ENCODE measurements at places on chromosomes 2 and 18.
A peak's percentile ranks its signal among the peaks of the same experiment; 100 is the strongest.

DNA sequence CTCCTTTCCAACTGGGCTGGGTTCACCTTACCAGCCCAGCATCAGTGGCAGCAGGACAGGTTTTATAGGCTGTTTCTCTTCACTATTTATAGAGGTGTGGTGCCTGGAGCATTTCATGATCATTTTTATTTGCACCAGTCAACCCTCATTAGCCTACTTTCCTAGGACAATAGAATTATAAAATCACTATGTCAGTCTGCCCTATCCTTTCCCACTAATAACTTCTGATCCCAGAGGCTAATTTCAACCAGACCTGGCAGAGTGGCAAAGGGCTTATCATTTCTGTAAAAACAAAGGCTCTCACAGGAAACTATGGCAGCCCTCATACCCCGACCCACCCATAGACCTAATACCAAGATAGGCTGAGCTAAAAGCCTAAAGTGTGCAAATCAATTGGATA lies 243.5 kb upstream of the TMEFF2 start:
- DNase-seq = no peak

GRCh38 chr2:240931319-240931949 lies 25.3 kb downstream of the CROCC2 start:
- DNase-seq = no peak

DNA sequence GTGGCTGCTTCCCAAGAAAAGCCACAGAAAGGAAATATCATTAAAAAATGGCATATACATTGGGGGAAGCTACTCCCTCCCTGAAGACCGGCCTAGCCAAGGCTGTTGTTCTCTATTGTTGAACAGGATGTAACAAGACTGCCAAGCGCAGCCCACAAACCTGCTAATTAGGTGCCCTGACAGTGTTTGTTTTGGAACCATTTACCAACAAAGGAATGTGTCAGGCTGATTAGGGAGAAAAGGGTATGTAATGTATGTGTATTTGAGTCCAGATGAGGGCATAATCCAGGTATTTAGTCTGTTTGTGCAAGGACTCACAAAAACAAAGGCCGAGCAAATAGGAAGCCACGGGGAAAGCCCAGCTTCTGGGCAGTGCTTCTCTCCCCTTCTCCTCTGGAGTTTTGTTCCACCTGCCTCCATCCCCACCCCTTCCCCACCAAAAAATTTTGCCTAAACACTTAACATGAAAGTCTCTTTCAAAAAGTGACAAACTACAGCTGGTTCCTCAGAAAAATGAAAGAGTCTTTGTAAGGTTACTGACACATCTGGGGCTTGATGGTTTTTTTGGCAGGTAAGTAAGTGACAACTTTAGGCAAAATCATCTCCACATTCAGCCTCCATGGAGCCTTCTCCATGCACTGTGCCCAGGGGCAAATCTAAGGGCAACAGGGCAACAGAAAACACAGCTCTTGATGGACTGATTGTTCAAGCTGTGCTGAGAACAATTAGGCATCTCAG lies 78.3 kb upstream of the FZD5 start:
- no peak for DNase-seq

- DNase-seq = no peak
Measured at GRCh38 chr2:160292225-160292624, 92.2 kb upstream of the ITGB6 start.

- DNase-seq = no peak
Measured at GRCh38 chr2:130846233-130846632, 9.5 kb downstream of the ARHGEF4 start.

DNA sequence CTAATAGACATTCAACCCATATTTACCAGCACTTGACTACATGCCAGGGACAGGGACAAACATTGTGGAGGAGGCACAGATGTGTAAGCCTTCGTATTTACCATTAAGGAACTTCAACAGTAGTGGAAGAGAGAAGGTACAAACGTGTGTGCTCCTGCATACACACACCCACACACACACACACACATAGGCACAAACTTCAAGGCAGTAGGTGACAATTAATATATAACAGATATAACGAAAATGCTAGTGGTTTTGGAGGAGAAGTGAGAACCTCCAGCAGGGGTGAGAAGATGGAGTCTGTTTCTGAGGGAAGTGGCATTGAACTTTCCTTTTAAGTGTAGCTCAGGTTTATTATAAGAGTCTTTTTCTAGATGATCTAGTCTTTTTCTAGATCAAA lies 231.1 kb downstream of the SETBP1 start:
- DNase-seq = no peak

DNA sequence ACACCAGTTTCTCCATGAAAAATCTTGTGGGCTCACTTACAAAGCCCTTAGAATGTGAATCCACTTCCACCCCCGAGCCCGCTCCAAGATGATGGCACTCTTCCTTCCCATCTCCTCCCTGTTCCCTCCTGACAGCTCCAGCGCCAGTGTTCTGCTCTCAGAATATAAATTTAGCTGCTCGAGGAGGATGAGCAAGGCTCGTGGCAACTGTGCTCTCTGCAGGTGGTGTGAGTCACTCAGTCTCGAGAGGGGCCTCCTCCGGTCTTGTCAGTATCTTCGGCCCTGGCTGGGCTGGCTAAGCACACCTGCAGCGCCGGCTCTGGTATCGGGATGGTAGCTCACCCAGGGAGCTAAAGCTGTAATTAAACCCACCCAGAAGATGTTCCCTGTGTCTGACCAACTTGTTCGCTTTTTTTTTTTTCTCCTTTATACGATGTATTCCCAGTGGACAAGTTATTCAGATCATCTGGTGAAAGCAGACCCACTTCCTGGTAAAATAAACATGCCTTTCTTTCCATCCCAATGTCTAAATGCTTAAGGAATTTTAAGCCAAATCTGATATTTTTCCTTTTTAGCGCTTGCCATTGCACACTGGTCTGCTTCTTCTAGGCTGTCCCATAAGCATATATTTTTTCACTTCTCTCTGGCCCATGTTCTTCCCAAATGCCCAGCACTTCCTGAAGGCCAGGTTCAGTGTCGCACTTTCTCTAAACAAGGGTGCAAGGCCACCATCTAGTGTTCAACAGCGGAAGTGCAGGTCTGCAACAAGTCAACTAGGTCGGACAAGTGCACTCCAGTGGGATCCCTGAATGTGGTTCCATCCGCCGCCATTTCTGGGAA lies 31.4 kb upstream of the YPEL5 start:
- peak; percentile 80 for DNase-seq

DNA sequence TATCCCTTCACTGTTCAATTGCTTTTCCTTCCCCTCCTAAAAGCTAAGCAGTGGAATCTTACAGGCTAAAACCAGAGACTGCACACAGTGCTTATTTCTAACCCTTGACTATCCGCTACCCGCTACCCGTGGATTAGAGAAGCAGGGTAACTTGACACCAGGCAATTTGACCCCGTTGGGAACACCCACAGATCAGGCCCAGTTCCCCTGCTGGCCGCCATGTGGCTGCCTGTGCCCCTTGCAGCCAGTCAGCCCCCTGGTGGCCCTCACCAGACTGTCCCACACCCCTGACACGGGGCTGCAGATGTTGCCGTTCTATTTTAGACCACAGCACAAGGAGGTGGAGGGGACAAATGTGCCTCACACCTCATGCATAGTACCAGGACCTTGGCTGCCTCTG lies 74.8 kb downstream of the TXNL1 start:
- no peak for DNase-seq

DNA sequence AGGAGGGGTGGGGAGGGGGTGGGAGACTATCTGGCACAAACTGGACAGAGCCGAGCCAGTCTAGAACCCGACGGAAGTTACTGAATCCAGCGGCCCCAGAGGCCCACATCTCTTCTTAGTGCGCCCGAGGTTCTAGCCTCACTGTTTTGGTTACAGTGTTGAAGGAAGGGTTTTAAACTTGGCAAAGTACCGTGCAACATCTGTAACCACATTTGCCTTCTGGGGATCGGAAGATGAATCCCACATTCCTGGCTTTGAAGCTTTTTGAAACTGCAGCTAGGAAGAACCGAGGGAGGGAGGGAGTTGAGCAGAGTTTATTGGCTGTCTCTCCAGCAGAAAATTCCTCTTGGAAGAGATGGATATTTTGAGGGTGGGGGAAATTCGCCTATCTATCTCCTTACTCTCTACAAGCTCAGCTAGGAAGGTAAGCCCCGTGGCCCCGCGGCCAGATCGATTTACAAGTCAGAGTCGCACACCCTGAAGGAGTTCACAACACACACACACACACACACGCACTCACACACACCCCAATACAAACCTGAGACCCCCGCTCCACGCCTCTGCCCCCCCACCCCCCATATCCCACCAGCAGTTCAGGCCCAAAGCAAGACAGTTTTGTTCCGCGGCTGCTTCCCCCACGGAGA lies 1.0 kb downstream of the ACVR1 start:
- DNase-seq = no peak

DNA sequence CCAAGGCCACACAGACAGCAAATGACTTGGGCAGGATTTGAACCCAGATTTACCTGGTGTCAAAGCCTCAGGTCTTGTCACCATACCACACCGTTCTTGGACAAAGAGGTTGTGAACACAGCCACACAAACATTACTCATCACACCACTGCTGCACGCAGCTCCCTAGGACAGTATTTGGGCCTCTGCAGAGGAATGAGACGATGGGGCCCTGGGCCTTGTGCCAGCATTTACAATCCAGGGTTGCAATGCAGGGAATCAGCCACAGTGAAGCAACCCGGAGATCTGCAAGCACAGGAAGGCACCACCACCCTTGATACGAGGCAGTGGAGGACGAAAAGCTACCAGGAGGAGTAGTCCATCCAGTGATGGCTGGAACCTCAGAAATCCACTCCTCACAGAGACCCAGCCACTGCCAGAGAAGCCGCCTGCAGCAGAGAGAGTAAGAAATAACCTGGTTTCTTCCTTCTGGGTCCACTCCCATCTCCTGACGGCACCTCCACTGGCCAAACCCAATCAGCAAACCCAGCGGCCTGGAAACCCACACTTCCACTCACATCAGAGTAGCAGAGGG lies 3.7 kb upstream of the MTCL1 start:
- no peak for DNase-seq

- no peak for DNase-seq
Measured at GRCh38 chr2:171244970-171245782, 84.5 kb upstream of the TLK1 start.

GRCh38 chr2:233303252-233303651 lies 4.4 kb upstream of the SAG start:
- no peak for DNase-seq

DNA sequence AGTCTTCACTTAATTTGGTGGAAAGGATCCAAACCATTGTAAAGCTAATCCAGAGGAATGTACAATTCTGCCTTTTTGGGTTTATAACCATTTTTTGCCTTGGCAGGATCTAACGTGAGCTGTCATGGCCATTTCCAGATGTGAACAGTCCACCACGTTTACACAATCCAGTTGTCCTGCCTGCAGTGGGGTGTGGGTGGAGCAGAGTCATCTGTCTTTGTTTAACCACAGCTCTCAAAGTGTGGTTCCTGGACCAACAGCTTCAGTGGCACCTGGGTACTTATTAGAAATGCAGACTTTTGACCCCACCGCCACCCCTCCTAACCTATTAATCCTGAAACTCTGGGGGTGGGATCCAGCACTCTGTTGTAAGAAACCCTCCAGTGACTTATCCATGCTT lies 35.9 kb downstream of the FHOD3 start:
- DNase-seq = no peak

- DNase-seq = no peak
Measured at GRCh38 chr2:239647052-239647819, 246.4 kb upstream of the HDAC4 start.

- DNase-seq = no peak
Measured at GRCh38 chr2:25618676-25619075, 54.7 kb downstream of the DTNB start.

DNA sequence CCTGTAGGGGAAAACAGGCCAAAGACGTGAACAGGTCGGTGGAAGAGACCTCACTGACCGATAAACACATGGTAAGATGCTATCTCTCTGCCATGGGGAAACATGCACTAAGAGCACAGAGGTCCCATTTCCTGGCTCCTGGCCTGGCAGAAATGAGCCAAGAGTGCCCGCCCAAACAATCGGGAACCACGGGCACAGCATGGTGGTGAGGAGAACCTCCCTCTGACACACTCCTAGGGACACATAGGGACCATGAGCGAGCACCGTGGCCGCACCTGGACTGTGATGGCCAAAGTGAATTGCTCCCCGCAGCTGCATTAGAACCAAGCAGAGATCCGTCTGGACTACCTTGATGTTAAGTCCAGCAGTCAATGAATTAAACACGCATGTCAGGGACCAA lies 11.1 kb downstream of the HS6ST1 start:
- DNase-seq = no peak

GRCh38 chr2:65504814-65505697 lies 72.7 kb upstream of the SPRED2 start:
- no peak for DNase-seq

DNA sequence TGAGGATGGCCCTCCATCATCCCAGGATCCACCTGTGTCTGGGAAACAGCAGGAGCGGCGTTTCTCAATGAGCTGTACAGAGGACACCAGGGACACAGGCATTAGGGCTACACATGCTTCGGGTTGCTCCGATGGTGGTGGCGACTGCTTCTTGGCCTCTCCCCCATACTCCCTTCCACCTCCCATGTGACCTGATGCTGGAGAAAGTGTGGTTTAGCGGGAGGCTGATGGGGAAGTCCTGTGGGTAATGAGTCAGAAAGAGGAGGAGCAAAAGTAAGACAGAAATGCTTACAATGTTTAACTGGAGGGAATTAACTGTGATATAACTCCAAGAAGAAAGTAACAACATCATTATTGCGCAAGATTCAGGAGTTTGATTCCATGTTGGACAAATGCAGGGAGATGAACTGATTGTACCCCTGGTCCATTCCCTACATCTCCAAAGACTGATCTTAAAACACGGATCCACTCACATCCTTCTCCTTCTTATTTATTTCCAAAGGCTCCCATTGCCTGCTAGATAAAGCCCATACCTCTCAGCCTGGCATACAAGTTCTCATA lies 186.6 kb downstream of the NRP2 start:
- DNase-seq = no peak

- DNase-seq = no peak
Measured at GRCh38 chr2:156005999-156006712, 326.4 kb downstream of the NR4A2 start.

DNA sequence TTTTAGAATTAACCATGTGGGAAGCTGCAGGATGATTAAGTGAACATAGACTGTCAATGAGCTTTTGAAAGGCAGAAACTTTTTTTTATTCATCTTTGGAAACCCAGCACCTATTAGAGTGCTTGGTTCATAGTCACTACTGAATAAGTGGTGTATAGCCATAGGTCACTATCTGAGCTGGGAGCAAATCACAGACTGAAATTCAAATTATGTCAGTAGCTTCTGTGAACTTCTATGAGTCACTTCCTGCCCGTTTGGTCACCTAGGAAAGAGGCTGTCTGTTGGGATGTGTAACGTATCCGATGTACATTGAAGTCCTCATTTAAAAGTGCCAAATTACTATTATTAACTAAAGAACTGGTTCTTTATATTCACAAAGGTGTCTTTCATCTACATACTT lies 20.5 kb upstream of the SLC40A1 start:
- no peak for DNase-seq

- no peak for DNase-seq
Measured at GRCh38 chr2:212941361-212941760, 210.1 kb downstream of the IKZF2 start.

DNA sequence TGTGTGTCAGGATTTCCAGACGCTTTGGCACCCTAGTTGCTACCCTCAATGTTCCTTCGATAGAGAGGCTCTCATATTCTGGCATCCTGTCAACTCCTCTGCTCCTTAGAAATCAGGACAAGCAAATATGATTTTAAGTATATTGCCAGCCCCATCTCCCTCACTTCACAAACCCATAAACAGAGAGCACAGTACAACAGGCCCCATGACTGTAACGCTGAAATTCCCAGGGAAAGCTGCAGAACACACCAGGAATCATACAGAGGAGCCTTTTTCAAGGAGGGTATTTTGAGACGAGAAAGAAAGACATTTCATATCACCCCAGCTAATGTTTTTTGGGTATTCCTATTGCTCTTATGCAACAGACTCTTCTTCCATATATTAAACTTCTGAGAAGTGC lies 162.9 kb downstream of the NAPG start:
- DNase-seq = no peak

Data from caudate nucleus (tissue), 63 donors.